Astrocyte of the spinal cord (primary cell): ENCODE measurements at places on chromosomes 1 and 21.
A peak's percentile ranks its signal among the peaks of the same experiment; 100 is the strongest.

DNA sequence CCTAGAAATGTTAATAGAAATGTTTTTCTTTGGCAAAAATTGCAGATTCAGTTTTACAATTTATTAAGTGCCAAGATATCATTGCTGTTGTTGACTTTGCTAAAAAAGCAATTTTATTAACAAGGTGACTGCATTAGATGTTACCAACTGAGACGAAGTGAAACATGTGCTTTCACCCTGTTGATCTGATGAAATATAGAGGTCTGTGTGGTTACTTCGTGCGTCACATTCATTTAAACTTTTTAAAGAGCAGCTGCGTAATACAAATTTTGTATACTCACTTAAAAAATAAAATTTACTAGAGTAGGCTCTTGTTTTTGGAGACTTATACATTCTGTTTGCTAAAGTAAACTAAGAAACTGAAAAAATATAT, 465.7 kb downstream of the USP25 start:
- peak; percentile 83 for DNase-seq

GRCh38 chr1:87588495-87588894, 259.8 kb downstream of the LMO4 start:
- DNase-seq, result no peak

DNA sequence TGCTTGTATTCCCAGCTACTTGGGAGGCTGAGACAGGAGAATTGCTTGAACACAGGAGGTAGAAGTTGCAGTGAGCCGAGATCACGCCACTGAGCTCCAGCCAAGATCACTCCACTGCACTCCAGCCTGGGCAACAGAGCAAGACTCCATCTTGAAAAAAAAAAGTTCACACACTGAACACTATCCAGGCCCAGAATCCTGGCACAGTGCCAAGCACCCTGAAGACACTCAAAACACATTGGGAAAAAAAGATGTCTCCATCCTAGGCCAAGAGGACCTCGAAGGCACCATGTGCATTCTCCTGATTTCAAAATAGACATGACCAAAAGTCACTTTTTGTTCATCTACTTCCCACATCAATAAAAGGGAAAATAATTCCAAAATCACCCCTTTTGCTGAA, 38.7 kb downstream of the SLC9A1 start:
- no peak for DNase-seq

DNA sequence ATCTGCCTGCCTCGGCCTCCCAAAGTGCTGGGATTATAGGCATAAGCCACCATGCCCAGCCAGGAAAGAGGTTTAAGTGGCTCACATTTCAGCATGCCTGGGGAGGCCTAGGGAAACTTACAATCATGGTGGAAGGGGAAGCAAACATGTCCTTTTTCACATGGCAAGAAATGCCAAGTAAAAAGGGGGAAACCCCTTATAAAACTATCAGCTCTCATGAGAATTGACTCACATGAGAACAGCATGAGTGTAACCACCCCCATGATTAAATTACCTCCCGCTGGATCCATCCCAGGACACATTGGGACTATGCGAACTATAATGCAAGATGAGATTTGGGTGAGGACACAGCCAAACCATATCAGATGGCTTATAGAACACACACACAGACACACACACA, 8.8 kb upstream of the KLHL12 start:
- no peak for DNase-seq

GRCh38 chr1:41492341-41492848, 7.9 kb upstream of the EDN2 start:
- DNase-seq, result no peak

DNA sequence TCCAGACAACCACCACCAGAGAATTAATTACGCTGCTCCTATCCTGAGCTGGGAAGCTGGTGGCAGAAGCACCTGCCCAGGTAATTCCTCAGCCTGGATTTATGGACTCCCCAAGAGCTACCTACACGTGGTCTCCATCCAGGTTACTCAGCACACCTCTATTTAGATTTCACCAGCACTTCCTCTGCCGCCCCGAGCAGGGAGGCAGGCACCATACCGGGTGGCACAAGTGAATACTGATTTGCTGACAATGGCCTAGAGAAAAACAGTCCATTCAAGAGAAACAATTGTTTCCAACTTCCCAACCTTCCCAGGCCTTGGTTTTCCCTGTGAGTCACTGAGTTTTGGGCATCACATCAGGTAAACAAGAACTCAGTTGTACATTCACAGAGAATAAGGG, 134.3 kb downstream of the MATN1 start:
- DNase-seq, result no peak

DNA sequence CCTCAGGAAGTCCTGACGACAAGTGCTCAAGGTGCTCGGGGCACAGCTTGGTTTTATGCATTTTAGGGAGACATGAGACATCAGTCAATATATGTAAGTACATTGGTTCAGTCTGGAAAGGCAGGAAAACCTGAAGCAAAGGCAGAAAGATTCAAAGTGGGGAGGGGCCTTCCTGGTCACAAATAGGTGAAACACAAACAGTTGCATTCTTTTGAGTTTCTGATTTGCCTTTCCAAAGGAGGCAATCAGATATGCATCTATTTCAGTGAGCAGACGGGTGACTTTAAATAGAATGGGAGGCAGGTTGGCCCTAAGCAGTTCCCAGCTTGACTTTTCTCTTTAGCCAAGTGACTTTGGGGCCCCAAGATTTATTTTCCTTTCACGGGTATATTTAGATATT, 8.9 kb upstream of the RNF187 start:
- DNase-seq, result no peak

DNA sequence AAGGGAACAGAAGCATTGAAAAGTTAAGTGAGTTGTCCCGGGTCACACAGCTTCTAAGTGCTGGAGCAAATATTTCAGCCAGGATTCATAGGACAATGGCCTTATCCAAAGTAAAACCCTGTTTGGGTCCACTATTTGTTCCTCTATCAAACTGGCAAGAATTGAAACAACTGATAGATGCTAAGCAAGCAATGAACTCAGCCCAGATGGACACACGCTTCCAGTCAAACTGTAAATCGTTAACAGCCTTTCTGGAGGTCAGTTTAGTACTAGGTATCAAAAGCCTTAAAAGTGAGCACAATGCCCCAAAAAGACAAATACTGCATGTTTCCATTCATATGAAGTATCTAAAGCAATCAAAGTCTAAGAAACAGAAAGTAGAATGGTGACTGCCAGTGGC, 779 bp upstream of the SVBP start:
- DNase-seq, result no peak

DNA sequence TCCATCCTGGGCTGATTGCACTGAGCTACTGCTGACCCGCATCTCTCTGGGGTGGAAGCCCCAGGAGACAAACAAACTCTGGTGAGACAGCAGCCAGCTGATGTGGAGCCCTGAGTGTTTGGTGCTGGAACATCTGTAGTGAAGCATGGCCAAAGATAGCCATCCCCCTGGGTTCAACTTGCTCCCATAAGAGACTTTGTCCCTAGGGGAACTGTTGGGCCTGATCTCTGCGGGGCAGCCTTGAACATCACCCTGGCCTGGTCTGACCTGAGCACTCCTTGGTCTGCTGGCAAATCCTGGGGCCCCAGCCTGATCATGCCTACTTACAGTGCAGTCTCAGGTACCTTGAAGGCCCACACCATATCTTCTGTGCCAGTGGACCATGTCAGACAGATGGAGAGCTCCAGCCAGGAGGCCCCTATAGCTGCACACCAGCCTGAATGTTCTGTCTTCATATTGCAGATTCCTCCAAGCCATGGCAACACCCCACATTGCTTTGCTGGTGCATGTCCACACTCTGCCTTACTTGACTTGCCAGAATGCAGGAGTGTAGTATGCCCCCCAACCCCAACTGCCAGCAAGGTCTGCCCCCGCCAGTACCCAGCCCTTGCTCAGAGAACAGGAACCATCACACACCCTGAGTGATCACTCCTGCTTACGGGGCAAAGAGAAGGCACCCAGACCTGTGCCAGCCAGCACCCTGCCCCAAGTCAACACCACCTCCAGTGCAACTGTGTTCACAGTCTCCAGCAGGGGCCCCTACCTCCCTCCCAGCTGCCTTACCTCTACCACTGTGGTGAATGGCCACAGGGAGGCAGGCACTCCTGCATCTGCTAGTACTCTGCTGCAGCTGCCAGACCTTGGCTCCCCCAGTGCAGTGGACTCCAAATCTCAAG, 690.5 kb upstream of the NR5A2 start:
- DNase-seq, result no peak

- DNase-seq, result peak; percentile 29
Measured at GRCh38 chr1:31413405-31414001, 490 bp downstream of the SERINC2 start.

GRCh38 chr1:53557369-53557768, 98.2 kb downstream of the DMRTB1 start:
- DNase-seq, result no peak

- no peak for DNase-seq
Measured at GRCh38 chr21:44887126-44887806, 13.8 kb upstream of the PTTG1IP start.

DNA sequence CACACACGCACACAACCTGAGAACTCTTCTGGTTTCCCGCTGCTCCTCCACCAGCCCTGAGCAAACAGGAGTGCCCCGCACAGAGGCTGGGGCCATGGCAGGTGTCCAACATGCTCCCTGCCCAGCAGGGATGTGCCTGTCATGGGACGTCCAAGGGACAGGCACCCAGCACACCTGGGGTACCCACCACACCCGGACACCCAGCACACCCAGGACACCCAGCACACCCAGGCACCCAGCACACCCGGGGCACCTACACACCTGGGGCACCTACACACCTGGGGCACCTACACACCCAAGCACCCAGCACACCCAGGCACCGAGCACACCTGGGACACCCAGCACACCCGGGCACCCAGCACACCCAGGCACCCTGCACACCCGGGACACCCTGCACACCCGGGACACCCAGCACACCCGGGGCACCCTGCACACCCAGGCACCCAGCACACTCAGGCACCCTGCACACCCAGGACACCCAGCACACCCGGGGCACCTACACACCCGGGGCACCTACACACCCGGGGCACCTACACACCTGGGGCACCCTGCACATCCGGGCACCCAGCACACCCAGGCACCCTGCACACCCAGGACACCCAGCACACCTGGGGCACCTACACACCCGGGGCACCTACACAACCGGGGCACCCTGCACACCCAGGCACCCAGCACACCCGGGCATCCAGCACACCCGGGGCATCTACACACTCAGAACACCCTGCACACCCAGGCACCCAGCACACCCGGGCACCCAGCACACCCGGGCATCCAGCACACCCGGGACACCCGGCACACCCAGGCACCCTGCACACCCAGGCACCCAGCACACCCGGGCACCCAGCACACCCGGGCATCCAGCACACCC, 37.9 kb downstream of the UBE2G2 start:
- DNase-seq, result no peak

DNA sequence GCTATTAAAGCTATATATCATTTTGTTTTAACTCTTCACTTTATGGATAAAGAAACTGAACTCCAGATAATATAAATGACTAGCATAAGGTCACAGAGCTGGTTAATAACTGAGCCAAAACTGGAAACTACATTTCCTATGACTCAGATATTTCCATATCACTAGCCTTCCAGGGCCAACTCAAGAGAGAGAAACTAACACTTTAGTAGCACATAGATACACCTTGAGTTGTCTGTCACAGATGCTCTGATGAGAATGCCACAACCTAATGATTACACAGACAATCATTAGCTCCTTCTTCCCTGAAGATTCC, 40.7 kb downstream of the NME7 start:
- DNase-seq, result peak; percentile 53

GRCh38 chr1:216884614-216885229, 161.5 kb upstream of the ESRRG start:
- DNase-seq, result no peak

- peak; percentile 43 for DNase-seq
Measured at GRCh38 chr1:97243973-97244560, 522.5 kb downstream of the PTBP2 start.

- peak; percentile 10 for DNase-seq
Measured at GRCh38 chr1:74053407-74053806, 144.6 kb downstream of the LRRIQ3 start.

DNA sequence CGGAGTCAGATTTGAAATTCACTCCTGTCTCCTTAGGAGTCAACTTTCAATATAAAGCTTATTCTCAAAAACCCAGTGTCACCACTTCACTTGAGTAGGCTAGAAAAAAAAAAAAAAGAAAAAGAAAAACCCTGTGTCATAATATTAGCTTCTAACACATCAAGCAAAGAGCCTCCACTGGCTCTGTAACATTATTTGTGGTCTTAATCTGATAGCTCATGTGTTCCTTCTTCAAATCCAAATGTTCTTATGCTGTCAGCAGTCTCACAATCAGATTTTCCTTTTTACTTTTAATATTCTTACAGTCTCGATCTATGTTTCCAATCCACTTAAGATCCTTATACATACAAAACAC, 26.1 kb upstream of the PSMG1 start:
- no peak for DNase-seq

- no peak for DNase-seq
Measured at GRCh38 chr1:115336741-115337140, 1.3 kb downstream of the NGF start.

GRCh38 chr1:184161071-184161698, 109.7 kb downstream of the TSEN15 start:
- no peak for DNase-seq

GRCh38 chr1:151193856-151194255, 3.9 kb upstream of the VPS72 start:
- no peak for DNase-seq

DNA sequence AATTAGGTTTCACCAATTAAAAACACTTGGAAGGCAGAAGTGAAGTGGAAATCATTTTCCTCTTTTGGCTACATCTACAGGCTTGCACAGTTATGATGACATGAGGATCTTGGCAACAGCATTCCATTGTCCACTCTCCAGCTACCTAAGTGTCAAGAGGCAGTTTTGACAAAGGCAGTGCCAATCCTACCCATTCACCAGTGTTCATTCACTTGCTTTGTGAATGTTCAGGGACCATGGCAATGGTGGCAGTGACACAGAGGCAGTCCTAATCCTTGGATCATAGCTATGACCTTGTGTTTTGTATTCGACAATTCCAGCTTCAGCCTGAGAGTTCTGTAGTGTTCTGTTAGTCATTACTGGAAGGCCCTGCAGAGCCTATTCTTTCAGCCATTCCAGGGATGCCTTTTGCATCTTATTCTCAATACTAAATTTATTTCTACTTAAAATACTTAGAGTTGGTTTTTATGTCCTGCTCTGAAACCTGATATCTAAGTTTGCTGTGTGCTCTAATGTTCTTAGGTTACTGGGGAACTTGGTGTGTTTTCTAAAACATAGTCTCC, 36.7 kb downstream of the CRB1 start:
- peak; percentile 10 for DNase-seq

GRCh38 chr1:231625975-231626534, 535 bp upstream of the DISC1 start:
- no peak for DNase-seq

DNA sequence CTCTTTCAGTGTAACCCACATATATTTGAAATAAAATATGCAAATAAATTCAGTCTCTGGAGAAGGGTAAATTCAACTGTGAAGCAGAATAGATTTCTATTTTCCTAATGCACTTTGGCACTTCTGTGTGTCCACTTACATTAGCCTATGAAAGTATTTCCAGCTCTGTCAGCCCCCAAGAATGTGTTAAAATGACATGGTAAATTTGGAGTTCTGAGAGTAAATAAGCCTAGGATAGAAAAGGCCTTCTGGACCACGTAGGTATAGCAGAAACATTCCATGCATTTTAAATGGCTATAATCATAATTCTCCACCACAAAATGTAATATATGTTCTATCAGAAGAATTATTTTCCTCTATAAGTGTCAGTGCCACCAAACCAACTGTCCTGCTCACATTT, 276.2 kb downstream of the NEGR1 start:
- DNase-seq, result peak; percentile 37
